ENCODE measurements at places on chromosomes 1 and 21.

- no peak for DNase-seq
These were observed 14.6 kb downstream of the XKR8 start for GRCh38 chr1:27974417-27974781.

DNA sequence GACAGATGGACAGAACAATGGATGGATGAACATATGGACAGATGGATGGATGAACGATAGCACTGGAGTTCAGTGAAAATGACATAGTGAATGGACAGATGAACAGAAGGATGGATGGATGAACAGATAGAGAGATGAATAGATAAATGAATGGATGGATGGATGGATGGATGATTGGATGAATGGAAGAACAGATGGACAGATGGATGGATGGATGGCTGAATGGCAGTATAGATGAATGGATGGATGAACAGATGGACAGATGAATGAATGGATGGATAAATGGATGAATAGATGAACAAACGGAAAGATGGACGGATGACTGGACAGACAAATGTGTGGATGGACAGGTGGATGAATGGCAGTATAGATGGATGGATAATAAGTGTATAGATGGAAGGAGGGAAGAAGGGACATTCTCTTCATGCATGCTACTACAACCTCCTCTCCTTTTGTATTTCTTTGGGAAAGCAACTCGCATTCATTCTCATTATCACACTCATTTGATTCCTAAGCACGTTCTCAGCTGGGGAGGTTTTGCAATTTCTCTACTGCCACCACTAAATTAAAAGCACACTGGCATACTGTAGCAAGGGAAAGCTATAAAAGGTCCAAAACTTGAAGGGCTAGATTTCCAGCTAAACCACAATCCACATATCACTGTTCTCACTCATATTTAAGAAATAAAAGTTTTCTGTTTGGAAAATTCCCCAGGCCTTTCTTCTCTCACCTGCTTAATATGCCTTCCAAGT, 34.1 kb downstream of the SUSD4 start:
- no peak for DNase-seq

- DNase-seq = no peak
These were observed 25.5 kb downstream of the C1orf198 start for GRCh38 chr1:230842801-230843200.

GRCh38 chr1:28631713-28632112, 11.2 kb downstream of the TAF12 start:
- no peak for DNase-seq

DNA sequence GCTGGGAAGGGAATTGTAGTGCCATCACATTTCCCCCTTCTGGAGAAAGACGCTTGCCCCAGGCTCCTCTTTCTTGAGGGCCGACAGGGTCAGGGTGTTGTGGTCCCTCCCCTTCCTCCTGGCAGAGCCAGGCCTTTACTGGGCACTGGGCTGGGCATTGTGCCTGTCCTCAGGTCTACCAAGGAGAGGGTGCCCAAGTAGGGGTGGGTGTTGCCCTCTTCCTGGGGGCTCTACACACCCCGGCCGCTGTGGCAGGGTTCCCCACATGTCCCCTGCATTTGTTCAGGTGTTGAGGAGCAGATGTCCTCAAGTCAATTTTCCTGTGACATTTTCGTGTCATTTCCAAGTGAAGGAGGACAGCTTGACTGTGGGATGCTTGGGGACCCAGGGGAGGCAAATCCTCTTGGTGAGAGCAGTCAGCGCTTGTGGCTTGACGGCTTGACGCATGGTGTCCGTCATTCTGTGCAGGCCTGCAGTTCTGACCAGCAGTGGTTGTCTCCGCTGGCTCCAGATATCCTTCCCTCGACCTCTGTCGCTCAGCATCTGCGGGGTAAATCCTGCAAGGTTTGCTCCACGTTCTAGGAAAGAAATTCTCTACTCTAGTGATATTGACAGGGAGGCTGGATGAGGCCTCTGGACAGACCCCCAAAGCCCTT, 181.9 kb upstream of the VAMP3 start:
- DNase-seq = no peak

- DNase-seq = no peak
These were observed 16.2 kb upstream of the ARHGAP29 start for GRCh38 chr1:94253456-94254017.

- no peak for DNase-seq
These were observed 84.3 kb upstream of the ARHGAP29 start for GRCh38 chr1:94321662-94322061.

- DNase-seq = no peak
These were observed 103.5 kb upstream of the ST6GALNAC5 start for GRCh38 chr1:76763738-76764137.

- DNase-seq = no peak
These were observed 8.8 kb downstream of the FMN2 start for GRCh38 chr1:240100371-240100934.

GRCh38 chr1:85599681-85600080, 19.1 kb downstream of the CCN1 start:
- DNase-seq = no peak

DNA sequence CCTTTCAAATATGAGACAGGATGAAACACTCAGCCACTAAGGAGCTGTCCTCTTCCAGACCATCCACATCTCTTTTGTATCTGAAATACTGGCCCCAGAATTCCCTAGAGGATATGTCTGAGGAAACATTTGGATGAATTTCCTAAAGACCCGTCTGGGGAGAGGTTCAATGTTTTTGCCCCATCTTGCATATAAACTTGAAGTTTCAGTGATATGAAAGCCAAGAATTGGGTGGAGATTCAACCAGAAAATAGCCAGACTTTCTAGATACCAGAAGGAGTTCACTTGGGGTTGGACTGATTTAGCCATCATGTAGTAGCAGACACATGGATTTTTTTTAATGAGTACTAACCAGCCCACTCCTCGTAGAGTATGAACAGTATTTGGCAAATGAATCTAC, 182.0 kb downstream of the PLPP3 start:
- DNase-seq = no peak

- no peak for DNase-seq
These were observed 2.6 kb downstream of the LEFTY1 start for GRCh38 chr1:225886159-225887029.

DNA sequence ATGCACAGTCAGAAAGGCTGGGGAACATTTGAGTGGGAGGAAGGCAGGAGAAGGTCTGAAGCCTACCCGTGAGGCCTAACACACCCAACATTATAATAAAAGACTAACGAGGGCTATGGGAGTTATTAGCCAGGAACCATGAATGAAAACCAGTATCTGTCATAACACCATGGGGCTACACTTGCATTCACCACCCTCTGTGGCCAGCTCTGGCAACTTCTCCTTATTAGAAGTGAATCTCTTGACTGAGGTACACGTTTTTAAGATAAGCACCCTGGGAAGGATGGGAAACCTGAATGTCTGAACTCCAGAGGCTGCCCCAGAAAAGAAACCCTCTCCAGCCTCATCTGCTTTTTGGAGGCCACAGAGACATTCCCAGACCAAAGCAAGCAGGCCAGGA, 204.3 kb upstream of the RAB4A start:
- DNase-seq = no peak

- DNase-seq = no peak
These were observed 624.0 kb downstream of the USP25 start for GRCh38 chr21:16353764-16354163.

DNA sequence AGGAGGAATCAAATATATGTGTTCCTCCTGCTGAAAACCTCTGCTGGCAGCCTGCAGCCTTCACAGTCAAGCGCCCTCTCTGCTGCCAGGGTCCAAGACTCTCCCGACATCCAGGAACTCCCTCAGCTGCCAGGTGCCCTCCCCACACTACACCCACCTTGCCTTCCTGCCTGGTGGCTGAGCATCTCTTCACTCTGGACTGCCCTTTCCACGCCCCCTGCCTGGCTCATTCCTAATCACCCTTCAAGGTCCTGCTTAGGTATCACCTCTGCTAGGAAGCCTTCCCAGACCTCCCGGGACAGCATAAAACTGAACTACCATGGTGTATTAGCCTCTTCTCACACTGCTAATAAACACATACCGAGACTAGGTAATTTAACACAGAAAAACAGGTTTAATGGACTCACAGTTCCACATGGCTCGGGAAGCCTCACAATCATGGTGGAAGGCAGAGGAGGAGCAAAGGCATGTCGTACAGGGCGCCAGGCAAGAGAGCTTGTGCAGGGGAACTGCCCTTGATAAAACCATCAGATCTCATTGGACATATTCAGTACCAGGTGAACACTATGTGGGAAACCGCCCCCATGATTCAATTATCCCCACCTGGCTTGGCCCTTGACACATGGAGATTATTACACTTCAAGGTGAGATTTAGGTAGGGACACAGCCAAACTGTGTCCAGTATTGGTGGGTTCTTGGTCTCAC, 15.3 kb downstream of the LDLRAD1 start:
- DNase-seq = no peak

GRCh38 chr1:1984560-1985070, 19.0 kb downstream of the CFAP74 start:
- no peak for DNase-seq

- no peak for DNase-seq
These were observed 273.8 kb upstream of the SNX7 start for GRCh38 chr1:98387701-98388100.

DNA sequence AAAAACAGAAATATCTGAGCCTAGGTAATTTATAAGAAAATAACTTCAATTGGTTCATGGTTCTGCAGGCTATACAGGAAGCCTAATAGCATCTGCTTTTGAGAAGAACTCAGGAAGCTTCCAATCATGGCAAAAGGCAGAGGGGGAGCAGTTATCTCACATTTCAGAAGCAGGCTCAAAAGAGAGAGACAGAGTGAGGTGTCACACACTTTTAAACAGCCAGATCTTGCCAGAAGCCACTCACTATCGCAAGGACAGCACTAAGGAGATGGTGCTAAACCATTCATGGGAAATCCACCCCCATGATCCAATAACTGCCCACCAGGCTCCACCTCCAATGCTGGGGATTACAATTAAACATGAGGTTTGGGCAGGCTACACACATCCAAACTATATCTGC, 25.5 kb downstream of the RGS18 start:
- no peak for DNase-seq

DNA sequence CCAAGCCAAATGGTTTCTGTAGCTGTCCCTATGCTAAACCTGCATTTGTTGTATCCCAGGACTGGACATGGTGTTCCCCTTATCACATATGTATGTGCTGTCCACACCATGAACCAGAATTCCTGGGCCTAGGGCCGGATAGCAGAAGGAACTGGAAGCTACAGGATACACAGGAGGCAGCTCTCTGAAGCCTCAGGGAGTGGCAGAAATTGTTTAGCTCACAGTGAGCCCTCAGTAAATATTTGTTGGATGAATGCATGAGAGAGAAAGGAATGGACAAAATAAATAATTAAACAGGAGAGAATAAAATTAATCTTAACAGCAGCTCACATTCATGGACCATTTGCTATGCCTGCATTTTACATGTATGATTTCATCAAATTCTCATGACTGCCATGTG, 2.1 kb downstream of the NIPAL3 start:
- no peak for DNase-seq

DNA sequence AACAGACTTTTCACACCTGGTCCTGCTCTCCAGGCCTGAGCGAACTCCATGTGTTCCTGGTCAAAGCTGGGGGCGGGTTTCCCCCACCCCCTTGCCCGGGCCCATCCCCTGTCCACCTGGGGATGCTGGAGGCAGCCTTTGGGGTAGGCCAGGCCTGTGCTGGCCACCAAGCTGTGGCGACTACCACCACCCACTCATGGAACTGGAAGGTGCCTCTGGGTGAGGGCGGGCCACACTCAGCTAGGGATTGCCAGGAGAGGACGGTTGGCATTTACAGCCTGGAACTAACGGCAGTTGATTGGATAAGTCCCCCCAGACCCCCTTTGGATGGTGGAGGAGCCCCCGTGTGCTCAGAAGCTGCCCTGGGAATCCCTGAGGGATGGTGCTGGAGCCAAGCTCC, 7.9 kb downstream of the S100B start:
- DNase-seq = no peak

DNA sequence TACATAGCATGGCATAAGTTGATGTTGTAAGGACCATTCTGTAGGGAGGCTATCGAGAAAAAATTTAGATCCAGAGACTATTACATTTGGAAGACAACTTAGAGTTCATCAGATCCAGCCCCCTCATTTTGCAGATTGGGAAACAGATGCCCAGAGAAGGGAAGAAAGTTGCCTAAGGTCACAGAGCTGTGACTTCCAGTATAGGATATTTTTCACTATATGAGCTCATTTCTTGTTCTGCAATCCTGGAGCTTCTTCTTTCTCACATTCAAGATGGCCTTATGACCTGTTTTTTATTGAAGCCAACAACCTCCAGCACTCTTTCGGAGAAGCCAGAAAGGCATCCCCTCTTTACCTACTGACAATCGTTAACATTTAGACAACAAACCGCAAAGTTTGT, 421.8 kb upstream of the PLXNA2 start:
- DNase-seq = no peak

DNA sequence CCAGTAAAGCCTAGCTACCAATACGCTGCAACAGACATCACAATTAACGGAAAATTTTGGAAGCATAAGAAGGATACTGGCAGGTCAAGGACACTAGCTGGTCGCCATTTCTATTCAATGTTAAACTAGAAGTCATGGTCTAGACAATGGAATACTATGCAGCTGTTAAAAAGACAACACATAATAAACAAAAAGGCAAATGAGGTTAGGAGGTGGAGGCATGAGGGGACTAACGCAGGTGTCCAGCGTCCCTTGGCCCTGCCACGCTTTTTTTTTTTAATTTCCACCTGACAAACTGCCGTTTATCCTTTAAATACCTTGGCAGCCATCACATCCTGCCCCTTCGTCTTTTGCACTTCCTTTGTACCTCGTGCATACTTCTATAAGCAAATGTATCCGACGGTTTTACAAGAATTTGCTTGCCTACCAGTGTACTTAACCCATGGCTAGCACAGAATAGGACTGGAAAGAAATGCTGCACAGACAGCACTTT, 698 bp upstream of the SLC22A15 start:
- DNase-seq = no peak

DNA sequence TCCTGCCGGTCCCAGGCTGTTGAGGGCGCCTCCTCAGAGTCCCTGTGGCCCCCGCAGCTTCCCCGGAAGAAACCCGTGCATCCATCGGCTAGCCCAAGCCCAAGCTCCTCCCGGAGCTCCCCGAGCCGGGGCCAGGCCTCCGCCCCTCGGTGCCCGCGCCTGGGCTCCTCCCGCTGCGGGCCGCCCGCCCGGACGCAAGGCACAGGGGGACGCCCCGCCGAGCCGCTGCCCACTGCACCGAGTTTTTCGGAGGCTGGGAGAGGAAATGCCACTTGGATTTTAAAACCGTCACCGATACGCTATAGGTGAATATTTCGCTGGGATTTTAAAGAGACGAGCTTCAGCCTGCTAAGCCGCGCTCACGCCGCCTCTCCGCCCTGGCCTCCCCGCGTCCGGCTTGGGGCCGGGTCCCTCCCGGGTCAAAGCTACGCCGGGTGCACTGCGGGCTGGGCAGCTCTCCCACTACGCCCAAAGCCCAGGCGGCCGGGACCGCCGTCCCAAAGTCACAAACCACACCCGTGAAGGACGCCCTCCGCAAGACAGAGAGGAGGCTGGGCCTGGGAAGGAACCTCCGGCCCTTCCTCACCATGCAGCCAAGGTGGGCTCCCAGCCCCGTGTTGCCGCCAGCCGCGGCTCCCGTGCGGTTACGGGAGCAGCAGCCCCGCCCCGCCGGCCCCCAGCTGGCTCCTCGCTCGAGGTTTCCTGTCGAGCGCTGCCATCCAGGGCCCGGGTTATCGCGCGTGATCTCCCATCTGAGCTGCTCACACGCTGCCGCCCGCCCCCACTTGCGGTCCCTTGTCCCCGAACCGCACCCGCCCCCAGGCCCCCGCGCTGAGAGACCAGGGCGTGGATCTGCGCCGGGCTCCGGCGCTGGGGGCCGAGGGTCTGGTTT, 63.2 kb downstream of the CD247 start:
- no peak for DNase-seq

GRCh38 chr21:28811860-28812259, 180.8 kb downstream of the LTN1 start:
- DNase-seq = no peak

Data from esophagus squamous epithelium (tissue), 5 donors.